ENCODE measurements at places on chromosomes 2 and 18.

- no peak for DNase-seq
Observed at GRCh38 chr2:23776021-23776420, 150.9 kb downstream of the ATAD2B start.

GRCh38 chr2:68746408-68746807, 11.8 kb downstream of the ARHGAP25 start:
- no peak for DNase-seq

DNA sequence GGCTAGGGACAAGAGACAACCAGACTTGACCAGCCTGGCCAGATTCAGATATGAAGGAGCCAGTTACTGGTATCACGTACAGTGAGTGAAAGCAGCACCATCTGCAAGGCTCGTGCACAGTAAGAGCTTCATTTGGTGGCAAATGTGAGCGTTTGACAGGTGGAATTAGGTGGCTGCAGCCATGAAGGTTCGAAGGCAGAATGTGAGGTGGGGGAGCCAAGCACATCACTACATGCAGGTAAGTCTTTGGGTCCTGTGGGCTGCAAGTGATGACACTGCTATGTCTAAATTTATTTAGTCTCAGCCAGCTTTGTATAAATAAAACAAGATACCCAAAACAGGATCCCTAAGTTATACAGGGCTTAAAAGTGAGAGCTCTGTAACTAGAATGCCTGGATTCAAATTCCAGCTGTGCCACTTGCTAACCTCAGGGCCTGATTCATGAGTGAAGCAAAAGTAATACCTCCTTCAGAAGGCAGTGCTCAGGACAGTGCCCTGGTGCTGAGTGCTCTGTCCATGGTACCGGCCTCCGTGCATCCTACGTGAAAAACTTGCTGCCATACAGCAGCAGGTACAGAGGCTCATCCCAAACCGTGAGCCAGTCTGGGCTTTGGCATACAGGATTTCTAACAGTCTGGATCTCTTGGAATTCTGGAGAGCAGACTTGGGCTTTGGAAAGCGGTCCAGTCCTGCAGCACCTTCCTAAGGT, 18.6 kb downstream of the DDX18 start:
- DNase-seq, result no peak

DNA sequence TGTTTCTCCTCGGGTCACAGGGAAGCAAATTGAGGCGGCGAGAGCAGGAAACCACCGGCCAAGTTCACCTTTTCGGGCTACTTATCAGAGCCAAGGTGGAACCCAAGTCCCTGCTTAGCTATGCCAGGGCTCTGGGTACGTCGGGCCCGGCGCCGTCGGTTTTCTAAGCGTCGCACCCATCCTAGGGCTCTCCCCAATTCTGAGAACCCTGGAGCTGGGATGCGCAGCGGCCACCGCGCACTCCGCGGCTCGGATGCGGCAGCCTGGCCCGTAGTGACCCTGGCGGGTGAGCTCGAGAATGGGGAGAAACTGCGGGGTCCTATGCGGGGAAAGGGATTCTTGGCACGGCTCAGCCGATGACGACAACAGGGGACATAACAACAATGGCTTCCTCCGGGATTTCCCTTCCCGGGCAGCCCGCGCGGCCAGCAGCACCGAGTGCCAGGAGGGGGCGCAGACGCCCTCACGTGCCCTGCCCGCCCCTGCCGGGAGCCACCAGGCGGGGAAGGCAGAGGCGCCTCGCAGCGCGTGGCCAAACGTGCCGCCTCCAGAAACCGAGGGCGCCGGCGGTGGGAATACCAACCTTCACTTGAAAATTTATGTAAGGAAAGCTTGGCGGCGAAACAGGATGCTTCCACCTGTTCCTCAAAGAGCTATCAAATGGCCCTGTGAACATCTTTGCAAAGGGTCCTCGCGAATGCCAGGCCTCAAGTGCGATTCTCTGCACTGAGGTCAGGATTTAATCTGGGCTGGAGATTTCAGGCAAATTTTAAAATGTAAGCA, 2.1 kb upstream of the SLC30A3 start:
- peak; percentile 16 for DNase-seq

GRCh38 chr2:149657401-149658040, 69.9 kb upstream of the MMADHC start:
- DNase-seq, result no peak

DNA sequence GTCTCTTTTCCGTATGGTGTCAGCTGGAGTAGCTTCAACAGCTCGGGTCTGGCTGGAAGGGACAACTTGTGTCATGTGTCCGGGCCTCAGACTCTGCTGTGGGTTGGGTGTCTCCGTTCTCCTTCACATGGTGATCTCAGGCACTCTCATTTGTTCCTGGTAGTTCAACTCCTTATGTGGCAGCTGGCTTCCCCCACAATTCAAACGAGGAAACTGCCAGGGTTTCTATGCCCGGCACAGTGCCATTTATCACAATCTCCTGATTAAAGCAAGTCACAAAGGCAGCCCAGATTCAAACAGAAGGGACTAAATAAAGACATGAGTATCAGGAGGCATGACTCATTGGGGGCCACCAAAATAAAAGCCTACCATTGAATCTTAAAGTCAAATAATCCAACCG, 22.7 kb downstream of the MRO start:
- DNase-seq, result no peak

- DNase-seq, result no peak
Observed at GRCh38 chr2:174193737-174194136, 54.6 kb downstream of the OLA1 start.

- no peak for DNase-seq
Observed at GRCh38 chr18:65411061-65411460, 339.8 kb upstream of the CDH7 start.

DNA sequence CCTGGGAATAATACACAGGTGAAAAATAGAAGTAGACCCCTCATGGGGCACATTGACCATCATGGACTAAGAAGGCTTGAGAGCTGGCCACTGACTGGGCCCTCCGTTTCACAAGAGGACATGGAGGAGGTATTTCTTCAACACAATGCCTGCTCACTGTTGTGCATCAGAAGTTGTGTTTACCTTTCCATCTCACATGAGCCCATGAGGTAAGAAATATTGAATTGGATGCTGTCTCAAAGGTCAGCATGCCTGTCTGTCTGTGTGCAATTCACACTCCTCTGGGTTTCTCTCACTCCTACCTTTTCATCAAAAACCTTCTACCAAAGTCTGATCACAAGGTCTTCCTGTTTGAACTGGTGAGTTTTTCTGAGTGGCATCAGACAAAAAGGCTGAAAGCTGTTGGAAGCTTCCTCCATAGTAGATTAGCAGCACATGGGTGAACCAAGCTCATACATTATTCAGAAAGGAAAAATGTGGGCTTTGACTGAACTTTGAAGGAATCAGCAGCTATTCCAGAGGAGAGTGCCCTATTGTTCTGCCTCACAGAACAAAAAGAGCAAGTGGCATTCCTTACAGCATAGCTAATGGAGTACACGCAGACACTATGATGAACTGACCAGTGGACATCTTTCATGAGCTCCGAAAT, 143.2 kb upstream of the RND3 start:
- no peak for DNase-seq

Data from stimulated activated CD4-positive, alpha-beta T cell treated with anti-CD3 and anti-CD28 coated beads, Interleukin-1b, Interleukin-23, amount 100 ng/mL, for 1 hour (primary cell).